ENCODE measurements at places on chromosomes 1 and 21.
A peak's percentile ranks its signal among the peaks of the same experiment; 100 is the strongest.

DNA sequence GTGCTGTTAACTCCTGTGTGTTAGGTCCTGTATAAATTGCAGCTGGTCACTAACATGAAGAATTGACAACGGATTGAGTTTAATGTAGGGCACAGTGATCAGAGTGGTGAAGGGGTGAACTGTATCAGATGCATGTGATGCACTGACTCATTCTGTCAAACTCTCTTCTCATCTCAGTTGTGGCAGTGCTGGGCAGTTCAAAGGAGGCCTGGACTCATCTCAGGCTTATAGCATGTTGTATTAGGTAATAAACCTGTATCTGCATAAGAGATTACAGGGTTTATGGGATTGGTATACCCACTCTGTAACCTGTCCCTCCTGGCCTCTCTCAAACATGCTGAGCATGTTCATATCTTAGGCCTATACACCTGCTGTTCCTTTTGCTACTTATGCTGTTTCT, 12.4 kb upstream of the GBP3 start:
- no peak for DNase-seq

DNA sequence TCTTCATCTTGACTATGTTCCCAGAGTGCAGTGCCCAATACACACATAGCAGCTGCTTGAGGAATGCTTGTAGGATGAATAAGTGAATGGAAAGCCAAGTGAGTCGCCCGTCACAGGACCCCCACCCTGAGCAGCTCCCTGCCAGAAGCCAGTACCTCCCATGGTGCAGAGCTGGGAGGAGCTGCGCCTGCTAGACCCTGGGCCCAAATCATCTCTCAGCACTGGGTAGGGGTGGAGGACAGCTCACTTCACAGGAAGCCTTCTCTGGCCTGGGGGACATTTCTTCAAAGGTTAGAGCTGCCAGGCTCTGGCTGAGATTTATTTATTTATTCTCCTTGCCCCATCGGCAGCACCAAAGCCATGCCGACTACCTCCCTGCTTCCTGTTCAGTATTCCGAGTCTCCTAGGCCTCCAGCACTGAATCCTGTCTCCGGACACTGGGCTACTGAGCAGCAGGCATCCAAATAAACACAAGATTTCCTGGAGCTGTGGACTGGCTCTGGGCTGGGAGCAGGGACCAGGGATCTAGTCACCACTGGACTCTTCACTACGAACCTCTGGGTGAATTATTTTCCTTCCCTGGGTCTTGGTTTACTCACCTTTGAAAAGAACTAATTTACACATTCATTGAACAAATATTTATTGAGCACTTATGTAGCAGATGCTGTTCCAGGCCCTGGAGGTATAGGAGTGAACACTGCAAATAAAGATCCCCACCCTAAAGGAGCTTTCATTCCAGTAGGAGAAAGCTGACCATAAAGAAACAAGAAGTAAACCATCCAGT, 187.7 kb downstream of the TRABD2B start:
- DNase-seq = no peak

GRCh38 chr1:10841118-10841517, 44.7 kb upstream of the CASZ1 start:
- no peak for DNase-seq

DNA sequence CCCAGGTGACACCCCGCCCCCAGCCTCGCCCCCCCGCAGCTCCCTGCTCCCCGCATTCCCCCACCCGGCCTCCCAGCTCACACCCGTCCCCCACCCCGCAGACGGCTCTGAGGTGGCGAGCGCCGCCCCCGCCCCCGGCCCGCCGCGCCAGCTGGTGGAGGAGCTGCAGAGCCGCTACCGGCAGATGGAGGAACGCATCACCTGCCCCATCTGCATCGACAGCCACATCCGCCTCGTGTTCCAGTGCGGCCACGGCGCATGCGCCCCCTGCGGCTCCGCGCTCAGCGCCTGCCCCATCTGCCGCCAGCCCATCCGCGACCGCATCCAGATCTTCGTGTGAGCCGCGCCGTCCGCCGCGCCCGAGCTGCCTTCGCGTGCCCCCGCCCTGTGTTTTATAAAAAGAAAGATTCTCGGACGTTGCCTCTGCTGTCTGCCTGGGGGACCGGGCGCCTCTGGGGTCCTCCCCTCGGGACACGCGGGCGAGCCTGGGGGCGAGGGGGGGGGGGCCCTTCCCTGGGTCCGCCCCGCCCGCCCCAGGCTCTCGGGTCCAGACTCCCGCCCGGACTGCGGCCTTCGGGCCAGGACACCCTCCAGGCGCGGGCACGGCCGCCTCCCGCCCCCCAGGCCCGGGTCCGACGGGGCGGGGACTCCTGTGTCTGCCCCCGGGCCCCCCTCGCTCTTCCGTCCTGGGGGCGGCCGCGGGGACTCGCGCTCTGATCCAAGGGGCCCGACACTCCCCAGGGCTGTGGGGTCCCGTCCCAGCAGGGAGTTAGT, 1.6 kb upstream of the MMP23B start:
- DNase-seq = peak; percentile 92

DNA sequence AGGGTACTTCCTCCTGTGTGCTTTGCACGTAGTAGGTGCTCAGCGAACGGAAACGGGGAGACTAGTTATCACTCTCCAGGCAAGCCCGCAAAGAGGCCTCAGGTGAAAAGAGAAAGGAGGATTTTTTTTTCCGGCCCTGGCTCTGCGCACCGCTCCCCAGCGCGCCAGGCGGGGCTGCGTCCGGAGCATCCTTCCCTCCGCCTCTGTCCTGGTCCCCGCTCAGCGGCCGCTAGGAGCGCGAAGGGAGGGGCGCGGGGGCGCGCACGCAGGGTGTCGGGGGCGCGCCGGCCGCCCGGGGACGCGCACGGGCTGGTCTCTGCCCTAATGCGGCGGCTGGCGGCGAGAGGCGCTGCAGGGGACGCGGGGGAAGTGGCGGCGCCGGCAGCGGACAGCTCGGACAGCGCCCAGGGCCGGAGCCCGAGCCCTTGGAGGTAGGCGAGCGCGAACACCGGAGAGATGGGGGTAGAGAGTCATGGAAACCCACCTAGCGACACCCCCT, 42.3 kb upstream of the NFASC start:
- DNase-seq = no peak

DNA sequence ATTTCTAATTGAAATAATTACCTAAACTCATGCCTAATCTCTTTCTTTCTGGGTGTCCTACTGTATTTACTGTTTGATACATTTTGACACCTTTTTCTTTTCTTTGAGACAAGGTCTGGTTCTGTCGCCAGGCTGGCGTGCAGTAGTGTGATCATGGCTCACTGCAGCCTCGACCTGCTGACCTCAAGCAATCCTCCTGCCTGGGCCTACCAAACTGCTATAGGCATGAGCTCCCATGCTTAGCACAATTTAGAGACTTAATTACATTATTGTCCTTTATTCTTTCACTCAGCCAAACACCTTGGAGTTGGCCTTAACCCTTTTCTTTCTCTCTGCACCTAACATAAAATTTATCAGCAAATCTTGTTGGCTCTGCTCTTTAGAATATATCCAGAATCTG, 139.8 kb upstream of the KIF26B start:
- no peak for DNase-seq

DNA sequence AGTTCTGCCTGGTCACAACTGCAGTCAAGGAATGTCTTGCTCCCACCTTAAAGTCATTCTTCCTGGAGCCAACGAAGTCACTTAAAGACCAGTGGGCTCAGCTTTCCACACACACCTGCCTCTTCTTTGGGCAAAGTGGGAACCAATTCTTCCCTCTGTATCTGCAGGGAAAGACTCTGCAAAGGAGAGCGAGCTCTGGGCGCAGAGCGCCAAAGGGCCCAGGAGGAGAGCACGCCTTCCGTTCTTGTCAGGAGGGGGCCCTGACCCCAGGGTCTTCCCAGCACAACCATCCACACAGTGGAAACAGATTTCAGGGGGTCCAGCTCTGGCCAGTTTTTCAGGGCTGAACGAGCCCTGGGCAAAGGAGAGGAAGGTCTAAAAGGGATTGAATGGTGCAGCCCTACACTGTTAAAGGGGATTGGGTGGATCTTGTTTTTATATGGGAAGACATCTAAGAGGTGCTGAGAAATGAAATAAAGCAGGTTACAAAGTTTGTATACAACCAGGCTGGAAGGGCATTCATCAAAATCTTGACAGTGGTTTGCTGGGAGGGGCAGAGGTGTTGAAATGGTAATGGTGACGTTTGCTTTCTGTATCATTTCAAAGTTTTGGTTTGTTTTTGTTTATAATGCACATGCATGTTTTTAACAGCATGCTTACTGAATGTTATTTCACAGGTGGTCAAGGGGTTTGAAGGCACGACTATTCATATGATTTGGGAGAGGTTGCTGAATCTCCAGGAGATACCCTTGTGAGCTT, 6.8 kb upstream of the OLIG2 start:
- DNase-seq = no peak

DNA sequence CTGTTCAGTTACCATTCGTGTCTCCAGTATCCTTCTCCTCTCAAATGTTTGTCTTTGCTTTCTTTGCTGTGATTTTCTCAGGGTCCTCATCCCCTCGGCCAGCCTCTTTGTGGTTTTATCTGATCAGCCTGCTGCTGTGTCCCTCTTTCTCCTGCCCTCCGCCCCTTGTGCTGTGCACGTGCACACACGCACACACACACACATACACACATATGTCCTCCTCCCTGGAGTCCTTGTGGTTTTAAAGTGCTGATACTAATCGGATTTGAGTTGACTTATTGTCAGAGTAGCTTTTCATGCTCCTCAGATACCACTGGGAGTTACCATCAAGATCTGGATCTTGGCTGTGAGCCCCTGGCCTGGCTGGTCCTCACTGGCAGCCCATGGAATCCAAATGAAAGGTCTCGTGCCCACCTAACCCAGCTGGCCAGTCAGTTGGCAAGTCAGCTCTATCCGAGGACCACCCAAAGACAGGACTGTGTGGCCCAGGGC, 34.1 kb downstream of the QSOX1 start:
- no peak for DNase-seq

GRCh38 chr1:60265560-60266535, 192.3 kb upstream of the C1orf87 start:
- no peak for DNase-seq

DNA sequence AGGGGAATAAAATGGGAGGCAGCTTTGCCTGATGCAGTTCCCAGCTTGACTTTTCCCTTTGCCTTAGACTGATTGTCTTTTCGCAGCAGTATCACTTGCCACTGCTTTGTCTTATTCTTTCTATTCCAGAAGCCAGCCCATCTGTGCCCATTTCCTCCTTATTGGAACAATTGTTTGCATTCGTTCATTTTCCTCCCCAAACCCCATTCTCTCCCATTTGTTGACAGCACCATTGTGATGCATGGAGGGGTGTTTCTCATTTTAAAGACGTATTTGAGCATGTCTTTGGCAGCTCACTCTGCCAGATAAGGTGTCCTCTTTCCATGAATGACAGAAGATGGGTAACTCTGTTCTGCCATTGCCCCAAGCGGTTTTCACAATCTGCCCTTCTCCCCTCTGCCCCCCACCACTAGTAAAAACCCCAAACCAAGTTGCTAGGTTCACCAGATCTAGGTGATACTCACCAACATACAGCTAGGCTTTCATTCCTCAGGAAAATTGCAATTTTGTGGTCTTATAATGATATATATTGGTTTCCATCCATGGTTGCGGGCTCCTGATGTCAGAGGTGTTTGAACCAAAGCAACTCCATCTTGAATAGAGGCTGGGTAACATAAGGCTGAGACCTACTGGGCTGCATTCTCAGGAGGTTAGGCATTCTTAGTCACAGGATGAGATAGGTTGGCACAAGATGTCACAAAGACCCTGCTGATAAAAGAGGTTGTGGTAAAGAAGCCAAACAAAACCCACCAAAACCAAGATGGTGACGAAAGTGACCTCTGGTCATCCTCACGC, 30.8 kb downstream of the SERBP1 start:
- DNase-seq = no peak

- DNase-seq = no peak
Observed at GRCh38 chr1:2412773-2413494, 570 bp upstream of the PEX10 start.

GRCh38 chr1:234893725-234894630, 234.7 kb downstream of the TOMM20 start:
- no peak for DNase-seq

DNA sequence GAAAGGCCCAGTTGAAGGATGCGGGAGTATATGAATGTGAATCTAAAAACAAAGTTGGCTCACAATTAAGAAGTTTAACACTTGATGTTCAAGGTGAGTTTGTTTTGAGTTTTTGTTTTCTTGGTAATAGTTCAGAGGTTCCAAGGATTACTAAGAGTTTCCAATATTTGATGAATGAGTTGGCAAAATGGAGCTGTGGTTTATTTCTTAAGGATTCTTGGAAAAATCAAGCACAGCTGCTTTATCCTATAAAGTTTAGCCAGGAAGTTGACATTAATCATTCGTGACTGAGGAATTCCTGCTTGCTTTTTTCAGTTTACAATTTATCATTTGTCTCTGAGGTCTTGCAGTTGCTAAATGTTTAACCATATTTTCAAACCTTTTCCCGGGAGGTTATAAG, 15.1 kb downstream of the VCAM1 start:
- DNase-seq = no peak

- no peak for DNase-seq
Observed at GRCh38 chr1:232012773-232013386, 386.3 kb downstream of the DISC1 start.

- DNase-seq = no peak
Observed at GRCh38 chr1:47189844-47190508, at the start of gene PDZK1IP1. PDZK1IP1 (minus strand) TSS chr1:47190036; CDS start chr1:47189932, 104 bp downstream.

- DNase-seq = no peak
Observed at GRCh38 chr1:17289721-17290120, 18.3 kb upstream of the PADI4 start.

GRCh38 chr21:31186916-31187315, 148.6 kb upstream of the KRTAP19-8 start:
- no peak for DNase-seq

DNA sequence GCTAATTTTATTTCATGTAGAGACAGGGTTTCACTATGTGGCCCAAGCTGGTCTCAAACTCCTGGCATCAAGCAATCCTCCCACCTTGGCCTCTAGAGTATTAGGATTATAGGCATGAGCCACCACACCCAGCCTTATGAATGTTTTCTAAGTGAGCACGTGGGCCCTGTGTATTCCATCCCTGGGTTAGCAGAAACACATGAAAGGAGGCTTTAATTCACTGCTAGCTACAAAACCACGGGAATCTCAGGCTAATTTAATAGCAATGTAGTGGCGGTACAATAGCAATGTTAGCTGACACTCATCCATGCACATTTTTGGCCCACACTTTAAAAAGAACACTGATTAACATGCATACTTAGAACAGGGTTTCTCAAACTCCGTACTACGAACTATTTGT, 32.0 kb downstream of the VTCN1 start:
- DNase-seq = no peak

DNA sequence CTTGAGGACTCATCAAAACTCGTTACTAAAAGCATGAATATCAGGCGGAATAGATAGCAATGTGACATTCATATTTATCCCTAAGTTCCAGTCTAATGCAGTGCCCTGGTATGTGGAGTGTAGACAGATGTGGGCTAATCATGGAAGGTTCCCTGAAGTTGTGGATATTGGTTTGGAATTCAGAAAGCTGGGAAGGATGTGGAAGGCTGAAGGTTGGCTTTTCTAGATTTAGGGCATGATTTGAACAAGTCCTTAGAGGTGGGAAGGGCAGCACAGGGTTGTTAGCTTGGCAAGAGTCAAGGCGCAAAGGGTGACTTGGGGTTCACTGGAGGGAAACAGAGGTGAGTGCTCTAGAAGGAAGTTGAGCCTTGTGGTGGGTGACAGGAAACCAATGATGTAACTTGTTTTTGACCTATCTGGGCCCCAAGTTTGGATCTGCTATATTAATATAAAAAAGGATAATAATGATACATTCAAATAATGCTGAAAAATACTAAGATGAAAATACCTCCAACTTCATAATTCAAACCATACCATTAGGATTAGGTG, 21.9 kb downstream of the LGALS8 start:
- DNase-seq = no peak
